ENCODE measurements at places on chromosomes 2 and 18. TPM values are rescaled to one million over a fixed set of nuclear protein-coding genes. Genes with fewer than 3 reads are reported as not detected.
A peak's percentile ranks its signal among the peaks of the same experiment; 100 is the strongest.

Gene MYO7B
- polyA plus RNA-seq = 1.2 TPM

DNA sequence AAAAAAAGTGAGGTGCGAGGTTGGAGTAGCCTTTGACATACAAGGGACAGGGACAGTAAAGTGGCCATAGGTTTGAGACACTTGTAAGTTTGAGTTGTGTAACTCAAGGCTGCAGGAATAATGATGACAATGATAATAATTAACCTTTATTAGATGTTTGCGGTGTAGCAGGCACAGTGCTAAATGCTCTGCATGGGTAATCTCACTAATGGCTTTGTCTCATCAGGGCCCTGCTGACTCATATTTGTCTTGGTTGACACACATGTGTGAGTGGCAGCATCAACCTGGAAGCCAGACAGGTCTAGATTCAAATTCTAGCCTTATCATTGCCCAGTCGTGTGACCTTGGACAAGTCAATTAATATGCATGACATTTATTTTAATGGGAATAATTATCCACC, 126.2 kb downstream of the FSHR start:
- DNase-seq = no peak

- DNase-seq = no peak
Observed at GRCh38 chr2:100988630-100989417, 13.3 kb upstream of the RPL31 start.

GRCh38 chr18:140670-141266, 17.6 kb upstream of the USP14 start:
- DNase-seq = no peak

DNA sequence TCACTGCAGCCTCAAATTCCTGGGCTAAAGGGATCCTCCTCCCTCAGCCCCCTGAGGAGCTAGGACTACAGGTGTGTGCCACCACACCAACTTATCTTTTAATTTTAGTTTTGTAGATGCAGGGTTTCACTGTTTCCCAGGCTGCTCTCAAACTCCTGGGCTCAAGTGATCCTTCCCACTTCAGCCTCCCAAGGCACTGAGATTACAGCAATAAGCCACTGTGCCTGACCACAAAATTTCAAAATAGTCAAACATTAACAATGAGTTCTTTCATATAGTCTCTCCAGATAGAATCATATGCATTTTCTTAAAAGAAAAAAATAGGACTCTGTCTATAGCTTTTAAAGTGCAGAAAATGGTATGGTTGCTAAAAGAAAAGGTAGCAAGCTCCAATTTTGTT, 24.9 kb upstream of the PID1 start:
- DNase-seq = no peak

DNA sequence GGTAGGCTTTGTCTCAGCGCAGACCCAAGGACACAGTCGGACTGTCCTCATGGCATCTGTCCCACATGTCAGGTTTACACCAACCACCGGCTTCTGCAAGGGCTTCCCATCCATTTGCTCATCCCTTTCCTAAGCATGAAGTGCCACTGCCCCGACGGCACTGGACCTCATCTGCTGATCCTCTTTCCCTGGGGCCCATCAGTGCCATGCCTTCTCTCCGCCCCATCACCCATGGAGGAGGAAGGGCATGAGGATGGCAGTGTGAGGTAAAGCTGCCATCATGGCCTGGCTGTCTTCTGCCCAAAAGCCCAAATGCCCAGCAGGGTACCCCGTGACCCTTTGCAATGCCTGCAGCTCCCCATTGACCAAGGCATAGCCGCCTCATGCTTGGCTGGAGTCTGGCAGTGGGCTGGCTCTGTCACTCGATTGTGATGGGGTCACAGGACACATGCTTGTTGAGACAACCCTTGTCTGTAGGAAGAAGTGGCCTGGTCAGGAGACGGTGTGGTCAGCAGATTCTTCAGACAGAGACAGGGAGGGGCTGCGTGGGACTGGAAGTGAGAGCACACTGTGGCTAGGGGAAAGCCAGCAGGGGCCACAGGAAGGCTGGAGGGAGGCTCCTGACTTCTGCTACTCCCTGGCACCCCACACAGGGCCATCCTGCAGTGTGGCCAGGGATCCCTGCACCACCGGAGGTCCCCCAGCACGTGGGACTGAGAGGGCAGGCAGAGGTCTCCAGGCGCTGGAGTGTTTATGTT, 493.7 kb upstream of the HS6ST1 start:
- no peak for DNase-seq

- DNase-seq = peak; percentile 57
Observed at GRCh38 chr2:110837446-110838409, 105.4 kb downstream of the ACOXL start.

- DNase-seq = no peak
Observed at GRCh38 chr2:109645412-109646184, 31.4 kb downstream of the SOWAHC start.

Data from muscle of arm (tissue), 14 donors.